ENCODE measurements at places on chromosomes 2 and 18.

- no peak for DNase-seq
Measured at GRCh38 chr2:210753386-210753785, 197.0 kb downstream of the CPS1 start.

GRCh38 chr2:240451108-240451611, 15.7 kb downstream of the GPC1 start:
- no peak for DNase-seq

GRCh38 chr2:97678298-97678697, 8.8 kb downstream of the C2orf92 start:
- no peak for DNase-seq

GRCh38 chr18:35386600-35387100, 9.5 kb upstream of the ZNF396 start:
- DNase-seq: peak; percentile 17

DNA sequence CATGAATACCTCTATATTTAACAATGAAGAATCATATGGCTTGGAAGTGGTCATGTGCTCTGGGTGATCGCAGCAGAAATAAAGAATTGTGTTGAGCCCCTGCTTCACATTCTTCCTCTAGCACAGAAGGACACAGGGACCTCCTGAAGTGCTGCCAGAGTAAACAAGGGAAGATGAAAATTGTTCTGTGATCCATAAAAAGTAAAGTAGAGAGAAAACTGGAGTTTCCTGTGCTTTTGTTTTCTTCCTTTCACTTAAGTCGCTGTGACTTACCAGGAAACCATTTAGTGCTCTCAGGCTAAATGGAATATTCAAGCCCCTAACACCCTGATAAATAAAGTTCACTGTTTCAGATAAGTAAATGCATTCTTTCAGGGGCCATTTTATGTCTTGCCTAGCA, 1173.6 kb upstream of the CHAC2 start:
- DNase-seq: no peak

DNA sequence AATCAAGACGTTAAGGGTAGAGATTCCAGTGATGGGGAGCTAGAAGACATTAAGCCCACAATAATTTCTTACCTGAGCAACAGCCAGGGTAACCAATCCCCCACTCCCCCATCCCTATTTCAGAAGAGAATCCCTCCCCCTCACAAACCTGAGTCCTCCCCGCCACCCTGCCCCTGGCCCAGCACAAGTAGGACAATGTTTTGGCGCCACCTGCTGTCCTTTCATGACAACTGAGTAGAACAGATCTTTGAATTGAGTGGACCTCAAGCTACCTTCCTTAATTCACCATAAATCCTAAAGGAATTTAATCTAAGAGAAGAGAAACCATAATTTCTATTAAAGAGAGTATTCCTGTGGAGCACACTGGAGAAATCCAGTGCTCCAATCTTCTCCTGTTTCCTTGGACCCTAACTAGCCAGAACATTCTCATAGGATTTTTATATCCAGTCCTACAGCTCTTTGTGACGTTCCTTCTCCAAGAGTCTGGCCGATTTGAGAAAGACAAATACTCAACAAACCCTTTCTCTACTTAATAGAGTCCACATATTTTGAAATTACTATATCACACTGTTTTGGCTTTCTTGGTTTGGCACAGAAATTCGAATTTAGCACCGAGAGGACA, 41.1 kb downstream of the NHEJ1 start:
- no peak for DNase-seq

Measured in fibroblast of skin of left biceps (primary cell).